Thyroid gland (tissue), 4 donors: ENCODE measurements at places on chromosomes 12 and 14. TPM values are rescaled to one million over a fixed set of nuclear protein-coding genes. Genes with fewer than 3 reads are reported as not detected.

- no peak for DNase-seq
Observed at GRCh38 chr12:69687390-69687789, 11.7 kb downstream of the BEST3 start.

Gene TRIM9
- total RNA-seq: 1.7 TPM

Gene GDF11
- total RNA-seq: 7.1 TPM

- DNase-seq: no peak
Observed at GRCh38 chr12:81815611-81816010, 56.5 kb upstream of the PPFIA2 start.

DNA sequence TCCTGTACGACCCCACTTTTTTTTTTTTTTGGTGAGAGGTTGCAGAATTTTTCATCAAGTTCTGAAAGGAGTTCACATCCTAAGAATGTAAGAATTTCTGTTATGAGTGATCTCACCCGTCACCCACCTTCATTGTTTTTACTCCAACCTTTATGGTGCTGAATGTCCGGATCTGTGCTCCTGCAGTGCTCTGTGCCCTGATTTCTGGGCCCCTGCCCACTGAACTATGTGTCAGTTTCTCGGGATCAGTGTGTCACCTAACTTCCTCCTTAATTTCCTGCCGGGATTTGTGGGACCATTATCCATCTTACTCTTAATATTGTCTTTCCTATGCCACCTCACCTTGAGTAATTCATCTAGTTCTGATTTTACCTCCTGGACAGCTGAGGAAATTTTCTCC lies 11.6 kb downstream of the RASSF8 start:
- no peak for DNase-seq

- no peak for DNase-seq
Observed at GRCh38 chr14:44565968-44566367, 58.9 kb upstream of the FSCB start.
